ENCODE measurements at places on chromosomes 7 and 10. TPM values are rescaled to one million over a fixed set of nuclear protein-coding genes. Genes with fewer than 3 reads are reported as not detected.

RARRES2 gene
- 305 TPM for total RNA-seq

GRCh38 chr10:29807163-29807806, 172.5 kb upstream of the SVIL start:
- H3K4me1 ChIP-seq: peaks cover 47% of the 10 kb centered on the region
- no peak for DNase-seq
- no peaks in the 10 kb centered on the region for H3K36me3 ChIP-seq
- H3K4me3 ChIP-seq: no peak overlapping the region
- no peak overlapping the region for H3K27ac ChIP-seq

DNA sequence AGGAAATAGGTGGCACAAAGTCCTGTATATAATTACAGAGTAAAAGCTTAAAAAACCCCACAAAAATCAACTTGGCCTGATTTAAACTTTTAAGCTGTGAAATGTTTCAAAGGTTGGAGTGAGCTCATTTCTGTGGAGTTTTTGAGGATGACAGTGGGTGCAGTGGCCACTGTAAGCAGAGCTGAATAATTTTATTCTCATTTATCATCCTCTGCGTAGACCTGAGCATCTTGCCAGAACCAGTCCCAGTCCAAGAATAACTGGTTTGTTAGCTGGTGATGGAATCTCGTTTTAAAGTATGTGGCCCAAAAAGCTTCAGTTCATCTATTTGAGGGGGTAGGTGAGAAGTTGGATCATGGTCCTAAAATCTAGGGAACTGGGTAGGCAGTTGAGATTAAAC, 4.4 kb downstream of the BMPER start:
- no peaks in the 10 kb centered on the region for H3K36me3 ChIP-seq
- no peak overlapping the region for H3K4me3 ChIP-seq
- no peak for DNase-seq
- no peak overlapping the region for H3K27ac ChIP-seq
- H3K4me1 ChIP-seq: peaks cover 1% of the 10 kb centered on the region

- peaks cover 8% of the 10 kb centered on the region for H3K4me1 ChIP-seq
- no peaks in the 10 kb centered on the region for H3K27me3 ChIP-seq
- H3K4me3 ChIP-seq: no peak overlapping the region
- no peak overlapping the region for H3K27ac ChIP-seq
Observed at GRCh38 chr10:119503821-119504220, 38.7 kb downstream of the RGS10 start.

DNA sequence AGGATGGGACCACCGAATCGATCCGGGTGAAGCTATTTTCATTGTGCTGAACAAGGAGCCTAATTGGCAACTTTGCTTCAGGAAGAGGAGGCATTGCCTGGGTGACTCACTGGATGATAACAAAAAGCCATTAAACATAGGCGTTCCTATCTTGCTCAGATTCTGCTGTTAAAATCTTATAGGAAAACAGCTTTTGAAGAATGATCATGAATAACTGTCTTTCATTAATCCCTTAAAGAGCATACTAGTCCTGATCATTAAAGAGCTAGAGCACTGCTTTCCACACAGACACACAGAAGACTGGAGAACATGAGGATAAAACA, 174.2 kb upstream of the IMMP2L start:
- H3K4me3 ChIP-seq: no peak overlapping the region
- no peak for DNase-seq
- no peaks in the 10 kb centered on the region for H3K36me3 ChIP-seq
- H3K27me3 ChIP-seq: no peaks in the 10 kb centered on the region

GRCh38 chr7:71313553-71313952, 181.6 kb downstream of the GALNT17 start:
- no peak overlapping the region for H3K27ac ChIP-seq
- H3K36me3 ChIP-seq: no peaks in the 10 kb centered on the region

DNA sequence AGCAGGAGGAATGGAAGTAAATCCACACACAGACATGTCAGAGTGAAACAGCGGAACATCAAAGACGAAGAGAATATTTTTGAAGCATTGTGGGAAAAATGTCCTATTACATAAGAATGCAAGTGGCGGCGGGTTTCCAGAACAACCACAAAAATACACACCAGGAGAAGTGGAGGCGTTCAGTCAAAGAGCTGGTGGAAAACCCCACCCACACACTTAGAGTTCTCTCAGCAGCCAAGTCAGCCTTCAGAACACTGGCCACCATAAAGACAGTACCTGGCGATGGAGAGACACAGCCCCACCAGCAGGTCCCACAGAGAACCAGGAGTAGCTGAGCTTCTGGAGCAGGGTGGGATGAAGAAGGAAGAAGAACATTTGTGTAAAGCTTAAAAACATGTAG, 23.7 kb downstream of the NKX6-2 start:
- H3K36me3 ChIP-seq: peaks cover 26% of the 10 kb centered on the region
- no peak overlapping the region for H3K27ac ChIP-seq
- H3K4me3 ChIP-seq: no peak overlapping the region
- no peaks in the 10 kb centered on the region for H3K27me3 ChIP-seq
- H3K4me1 ChIP-seq: no peaks in the 10 kb centered on the region

DNA sequence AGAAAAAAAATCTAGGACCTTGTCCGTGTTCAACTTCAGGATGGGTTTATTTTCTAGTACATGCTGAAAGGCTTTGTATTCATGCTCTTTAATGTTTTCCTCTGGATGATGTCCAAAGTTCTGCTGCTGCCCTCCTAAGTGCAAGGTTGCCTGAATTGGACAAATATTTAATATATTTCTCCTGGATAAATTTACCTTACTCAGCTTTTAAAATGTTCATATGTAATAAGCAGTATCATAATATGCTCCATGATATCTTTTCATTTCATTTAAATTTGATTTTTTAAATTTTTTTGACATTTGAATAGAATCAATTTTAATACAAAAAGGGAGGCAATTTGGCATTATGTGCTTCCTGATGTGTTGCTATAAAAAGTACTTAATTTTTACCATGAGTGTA, 95.9 kb upstream of the SLC25A13 start:
- no peak for DNase-seq
- H3K4me3 ChIP-seq: no peak overlapping the region
- H3K27me3 ChIP-seq: no peaks in the 10 kb centered on the region
- H3K27ac ChIP-seq: no peak overlapping the region
- H3K36me3 ChIP-seq: no peaks in the 10 kb centered on the region

- DNase-seq: no peak
- H3K27me3 ChIP-seq: no peaks in the 10 kb centered on the region
- H3K4me1 ChIP-seq: no peaks in the 10 kb centered on the region
Observed at GRCh38 chr7:102883098-102883860, 29.5 kb upstream of the LRRC17 start.

OR9A2 gene
- total RNA-seq: not detected

IFIT1B gene
- total RNA-seq: not detected

- no peaks in the 10 kb centered on the region for H3K27me3 ChIP-seq
- H3K36me3 ChIP-seq: no peaks in the 10 kb centered on the region
- no peak for DNase-seq
- no peaks in the 10 kb centered on the region for H3K4me1 ChIP-seq
- H3K27ac ChIP-seq: no peak overlapping the region
Observed at GRCh38 chr7:122864016-122864415, 22.2 kb downstream of the CADPS2 start.

DNA sequence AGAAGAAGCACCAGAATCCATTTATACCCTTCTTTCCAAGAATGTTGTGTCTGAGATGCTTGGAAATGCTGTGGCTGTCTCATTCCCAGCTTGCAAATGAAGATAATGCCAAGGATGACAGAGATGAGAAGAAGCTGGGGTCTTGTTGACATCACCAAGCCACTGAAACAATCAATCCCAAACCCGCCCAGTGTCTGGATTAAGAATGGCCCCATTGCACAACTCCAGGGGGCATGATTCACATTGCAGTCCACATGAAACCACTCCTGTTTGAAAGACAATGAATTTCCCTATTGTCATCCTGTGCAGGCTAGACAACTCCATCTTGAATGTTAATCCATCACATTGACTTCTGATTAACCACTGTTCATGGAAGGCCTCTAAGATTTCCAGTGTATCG, 28.6 kb downstream of the SORBS1 start:
- H3K36me3 ChIP-seq: no peaks in the 10 kb centered on the region
- DNase-seq: no peak
- no peaks in the 10 kb centered on the region for H3K27me3 ChIP-seq
- peaks cover 50% of the 10 kb centered on the region for H3K4me1 ChIP-seq

- no peak overlapping the region for H3K27ac ChIP-seq
- no peaks in the 10 kb centered on the region for H3K27me3 ChIP-seq
- no peaks in the 10 kb centered on the region for H3K4me1 ChIP-seq
- no peak for DNase-seq
- no peaks in the 10 kb centered on the region for H3K36me3 ChIP-seq
- H3K4me3 ChIP-seq: no peak overlapping the region
Observed at GRCh38 chr10:51090190-51090589, 15.9 kb downstream of the PRKG1 start.

CHCHD1 gene
- total RNA-seq: 19.6 TPM

- no peak overlapping the region for H3K27ac ChIP-seq
- H3K4me1 ChIP-seq: no peaks in the 10 kb centered on the region
- H3K36me3 ChIP-seq: no peaks in the 10 kb centered on the region
- H3K27me3 ChIP-seq: no peaks in the 10 kb centered on the region
Observed at GRCh38 chr7:65832281-65832680, 40.6 kb upstream of the VKORC1L1 start.

THSD7A gene
- total RNA-seq: 9.3 TPM

PCDH15 gene
- 0.25 TPM for total RNA-seq

DNA sequence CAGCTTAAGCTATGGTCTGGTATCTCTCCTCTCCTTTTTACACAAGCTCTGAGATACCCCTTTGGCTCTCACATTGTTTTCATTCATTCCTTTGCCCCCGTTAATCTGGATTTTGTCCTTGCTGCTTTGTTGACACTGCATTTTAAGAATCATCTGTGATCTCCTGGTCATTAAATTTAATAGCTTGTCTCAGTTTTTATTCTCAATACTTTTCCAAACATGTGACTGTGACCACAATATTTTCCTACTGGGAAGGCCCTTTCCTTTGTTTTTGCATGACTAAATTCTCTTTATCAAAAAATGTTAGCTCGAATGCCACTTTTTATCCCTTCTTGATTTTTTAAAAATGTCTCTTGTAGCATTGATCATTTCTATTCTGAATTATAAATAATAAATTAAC, 171.2 kb downstream of the SUGCT start:
- no peak for DNase-seq
- H3K27me3 ChIP-seq: no peaks in the 10 kb centered on the region
- no peak overlapping the region for H3K4me3 ChIP-seq
- no peaks in the 10 kb centered on the region for H3K36me3 ChIP-seq
- H3K27ac ChIP-seq: no peak overlapping the region

DNA sequence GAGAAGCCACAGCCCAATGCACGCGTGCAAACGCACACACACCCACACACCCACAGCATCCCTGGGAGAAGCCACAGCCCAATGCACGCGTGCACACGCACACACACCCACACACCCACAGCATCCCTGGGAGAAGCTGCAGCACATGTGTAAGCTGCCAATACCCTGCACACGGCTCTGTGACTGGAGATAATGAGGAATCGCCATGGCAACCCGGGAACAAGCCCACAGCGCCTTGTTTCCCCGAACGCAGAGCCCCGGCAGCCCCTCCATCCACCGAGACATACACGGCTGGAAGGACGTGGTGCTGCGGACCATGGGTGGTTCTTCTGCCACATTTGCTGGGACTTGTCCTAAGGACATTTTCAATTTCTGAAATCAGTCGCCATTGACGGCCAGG, 221.3 kb downstream of the PTPRN2 start:
- no peaks in the 10 kb centered on the region for H3K36me3 ChIP-seq
- DNase-seq: no peak
- no peaks in the 10 kb centered on the region for H3K4me1 ChIP-seq
- H3K27ac ChIP-seq: no peak overlapping the region

NACAD gene
- 9.6 TPM for total RNA-seq

DNA sequence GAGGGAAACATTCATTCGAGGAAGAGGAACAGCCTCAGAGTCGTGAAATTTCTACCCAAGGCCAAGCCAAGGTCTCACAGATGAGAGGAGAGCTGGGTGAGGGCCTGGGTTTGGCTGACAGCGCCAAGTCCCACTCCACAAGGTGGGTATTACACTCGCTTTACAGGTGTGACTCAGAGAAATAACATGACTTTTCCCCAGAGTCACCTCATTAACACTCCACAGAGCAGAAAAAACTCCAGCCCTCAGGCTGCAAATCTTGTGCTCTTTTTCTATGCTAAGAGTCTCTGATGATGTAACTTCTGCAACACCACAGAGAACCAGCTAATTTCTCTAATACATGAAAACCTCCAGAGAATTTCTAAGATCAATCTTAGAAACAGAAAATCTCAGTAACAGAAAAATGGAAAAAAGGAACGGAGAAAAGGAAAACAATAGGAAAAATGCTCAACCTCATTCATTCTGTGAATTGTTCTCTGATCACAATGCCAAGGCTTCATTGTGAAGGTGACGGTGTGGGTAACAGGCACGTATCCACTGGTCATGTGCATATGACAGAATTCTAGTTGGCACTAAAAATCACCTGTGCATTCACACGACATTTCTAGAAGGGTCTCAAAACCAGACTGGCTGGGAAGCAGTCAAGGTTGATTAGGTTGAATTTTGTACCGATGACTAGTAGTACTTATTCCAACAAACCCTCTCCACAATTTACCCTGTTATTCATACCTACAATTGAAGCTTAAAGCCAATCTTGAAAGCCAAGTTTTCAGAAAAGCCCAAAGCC, 20.3 kb downstream of the YWHAG start:
- H3K27me3 ChIP-seq: no peaks in the 10 kb centered on the region
- no peak overlapping the region for H3K27ac ChIP-seq
- DNase-seq: no peak
- peaks cover 4% of the 10 kb centered on the region for H3K36me3 ChIP-seq
- H3K4me3 ChIP-seq: no peak overlapping the region

GRCh38 chr10:97291357-97292096, 910 bp downstream of the ARHGAP19 start:
- H3K27me3 ChIP-seq: no peaks in the 10 kb centered on the region
- no peaks in the 10 kb centered on the region for H3K36me3 ChIP-seq
- peak overlapping the region; percentile 90 for H3K27ac ChIP-seq
- peak overlapping the region; percentile 73 for H3K4me3 ChIP-seq
- no peak for DNase-seq

LEP gene
- total RNA-seq: 7.4 TPM

DNA sequence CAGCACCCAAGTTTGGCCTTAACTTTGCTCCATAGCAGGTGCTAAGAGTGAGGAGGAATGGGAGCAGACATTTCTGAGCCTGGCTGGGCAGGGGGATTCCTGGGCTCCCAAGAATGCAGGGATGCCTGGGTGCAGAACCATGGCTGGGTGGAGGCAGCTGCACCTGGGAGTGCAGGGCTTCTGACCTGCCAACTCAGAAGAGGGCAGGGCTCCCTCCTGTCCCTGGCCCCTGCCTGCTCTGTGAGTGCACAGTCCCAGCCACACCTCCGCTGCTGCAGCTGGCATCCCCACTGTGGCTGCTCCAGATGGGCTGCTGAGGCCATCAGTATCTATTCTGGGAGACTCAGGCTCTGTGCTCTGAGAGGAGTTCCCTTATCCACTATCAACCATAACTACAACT, 747.4 kb upstream of the VSTM2A start:
- no peaks in the 10 kb centered on the region for H3K36me3 ChIP-seq
- no peaks in the 10 kb centered on the region for H3K27me3 ChIP-seq
- no peak overlapping the region for H3K27ac ChIP-seq
- DNase-seq: no peak
- H3K4me1 ChIP-seq: no peaks in the 10 kb centered on the region
